RPMI7951 (cell line): ENCODE measurements at places on chromosomes 12 and 14. TPM values are rescaled to one million over a fixed set of nuclear protein-coding genes. Genes with fewer than 3 reads are reported as not detected.
A peak's percentile ranks its signal among the peaks of the same experiment; 100 is the strongest.

- DNase-seq = no peak
Observed at GRCh38 chr12:123960856-123961255, 11.8 kb downstream of the CCDC92 start.

DNA sequence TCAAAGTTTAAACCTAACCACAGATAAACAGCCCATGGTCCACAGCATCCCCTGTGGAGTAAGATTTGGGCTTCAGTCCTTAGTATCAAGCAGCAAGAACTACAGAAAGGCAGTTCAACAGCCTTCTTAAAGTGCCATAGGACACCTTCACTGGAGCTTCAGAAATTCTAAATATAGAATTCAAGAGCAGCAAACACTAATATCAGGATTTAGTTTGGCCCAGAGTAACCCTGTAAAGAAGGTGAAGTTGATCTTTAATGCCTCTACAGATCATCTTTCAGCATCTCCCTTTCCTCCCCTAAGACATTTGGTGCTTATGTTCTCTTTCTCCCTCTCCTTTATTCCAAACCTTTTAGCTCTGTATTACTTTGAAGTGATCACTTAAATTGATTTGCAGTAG, 59.5 kb upstream of the ARHGAP5 start:
- DNase-seq = no peak

GRCh38 chr12:44592626-44593025, 283.5 kb downstream of the NELL2 start:
- DNase-seq = no peak

GRCh38 chr14:58607131-58607951, 30.4 kb upstream of the DACT1 start:
- no peak for DNase-seq

GRCh38 chr12:64742416-64742815, 16.8 kb downstream of the GNS start:
- no peak for DNase-seq

DNA sequence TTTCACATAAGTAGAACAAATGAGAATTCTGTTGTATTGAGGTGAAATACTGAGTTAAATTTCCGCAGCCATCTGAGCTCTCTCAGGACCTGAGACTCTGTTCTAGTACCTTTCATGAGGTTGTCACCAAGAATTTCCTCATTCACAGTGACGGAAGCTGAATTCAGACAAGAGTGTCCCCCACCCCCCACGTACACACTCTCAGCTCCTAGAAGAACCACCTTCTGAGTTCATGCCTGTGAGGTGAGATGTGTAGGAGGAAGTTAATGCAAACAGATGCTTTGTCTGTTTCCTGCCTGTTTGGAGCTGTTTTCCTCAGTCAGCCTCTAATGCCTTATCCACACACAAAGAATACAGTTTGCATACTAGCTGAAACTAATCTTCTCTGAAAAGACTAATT, 18.2 kb downstream of the BICDL1 start:
- no peak for DNase-seq

DNA sequence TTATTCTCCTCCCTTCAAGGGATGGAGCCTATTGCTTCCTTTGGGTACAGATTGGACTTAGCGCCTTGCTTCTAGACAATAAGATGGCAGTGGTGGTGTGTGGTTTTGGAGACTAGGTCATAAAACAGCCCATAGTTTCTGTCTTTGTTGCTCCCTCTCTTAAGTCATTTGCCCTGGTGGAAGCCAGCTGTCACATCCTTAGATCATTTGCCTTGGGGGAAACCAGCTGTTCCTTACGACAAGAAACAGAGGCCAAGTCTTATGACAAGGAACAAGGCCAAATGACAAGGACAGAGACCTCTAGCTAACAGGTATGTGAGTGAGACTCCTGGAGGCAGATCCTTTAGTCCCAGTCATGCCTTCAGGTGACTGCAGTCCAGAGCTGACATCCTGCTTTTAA, 9.2 kb upstream of the PALS1 start:
- peak; percentile 25 for DNase-seq

DNA sequence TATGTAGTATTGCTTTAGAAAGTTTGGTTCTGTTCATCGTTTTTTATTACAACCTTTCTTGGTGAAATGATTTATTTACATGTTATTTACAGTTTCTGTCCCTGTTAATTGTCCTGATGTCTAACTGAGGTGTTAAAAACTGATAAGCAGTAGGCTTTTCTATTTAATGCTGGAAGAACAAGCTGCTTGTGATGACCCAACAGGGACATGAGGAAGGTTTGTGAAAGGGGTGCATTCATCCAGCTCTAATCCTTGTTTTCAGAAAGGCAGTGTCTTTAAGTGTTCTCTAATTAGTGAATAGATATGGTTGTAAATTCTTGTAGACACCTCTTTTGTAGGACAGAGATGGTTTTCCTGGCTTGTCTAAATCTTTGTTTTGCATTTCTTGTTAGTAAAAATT, 191.4 kb downstream of the FOXA1 start:
- DNase-seq = no peak

DNA sequence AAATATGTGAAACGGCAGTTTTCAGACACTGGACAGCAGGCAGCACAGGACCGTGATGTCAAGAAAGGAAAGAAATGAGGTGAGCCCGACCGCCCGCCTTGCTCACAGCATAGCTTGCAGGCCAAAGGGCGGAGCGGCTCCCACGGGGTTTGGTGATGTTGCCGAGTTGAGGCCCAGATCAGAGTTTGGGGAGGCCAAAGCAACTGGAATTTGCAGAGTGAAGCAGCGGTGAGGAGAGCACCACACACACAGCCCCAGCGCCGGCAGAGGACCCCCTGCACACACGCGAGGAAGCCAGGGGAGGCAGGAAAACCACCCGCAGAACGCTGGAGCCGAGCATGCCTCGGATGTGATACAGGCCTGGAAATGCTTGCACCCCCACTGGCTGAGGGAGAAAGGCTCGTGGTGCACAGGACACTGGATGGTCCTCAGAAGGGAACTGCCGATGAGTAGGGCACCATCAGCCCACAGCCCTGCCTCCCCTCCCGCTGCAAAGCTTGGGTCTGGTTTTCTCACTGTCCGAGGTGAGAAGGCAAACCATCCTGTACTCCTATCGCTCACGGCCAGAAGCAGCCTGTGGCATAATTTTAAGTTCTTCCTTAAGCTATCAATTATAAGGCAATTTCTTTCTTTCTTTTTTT, 25.7 kb upstream of the PLD4 start:
- no peak for DNase-seq

DNA sequence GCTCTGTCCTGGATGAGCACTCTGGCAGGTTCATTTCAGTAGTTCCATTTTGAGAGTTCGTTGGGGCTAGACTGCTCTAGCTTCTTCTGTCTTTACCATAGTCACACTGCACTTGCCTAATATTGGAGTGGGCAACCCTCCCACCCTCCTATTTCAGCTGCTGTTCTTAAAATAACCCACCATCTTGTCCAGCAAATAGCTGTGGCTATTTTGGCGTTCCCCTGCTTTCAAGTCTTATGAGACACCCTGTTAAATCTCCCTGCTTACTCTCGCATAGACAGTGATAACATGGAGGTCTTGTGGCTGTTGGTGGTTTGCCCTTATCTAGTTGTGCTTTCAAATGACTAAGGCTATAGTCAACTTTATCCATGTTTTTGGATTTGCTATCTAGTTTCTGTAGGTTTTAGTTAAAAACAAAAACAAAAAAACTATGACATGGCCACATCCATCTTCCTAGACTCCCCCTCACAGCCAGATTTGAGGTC, 65.5 kb downstream of the LRP6 start:
- no peak for DNase-seq

DNA sequence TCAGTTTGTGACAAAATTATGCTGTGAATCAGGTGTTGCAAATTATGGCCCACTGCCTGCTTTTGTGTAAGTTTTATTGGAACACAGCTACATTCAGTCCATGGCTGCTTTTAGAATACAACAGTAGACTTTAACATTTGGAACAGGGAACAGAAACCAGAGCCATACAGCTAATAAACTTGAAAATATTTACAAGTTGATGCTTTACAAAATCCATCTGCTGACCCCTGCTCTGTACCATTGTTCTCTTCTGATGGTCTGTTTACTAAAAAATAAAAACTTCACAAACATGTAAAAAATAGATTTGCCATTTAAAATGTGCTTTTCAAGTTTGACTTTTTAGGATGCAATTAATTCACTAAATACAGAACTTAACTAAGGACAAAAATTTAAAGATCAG, 20.8 kb downstream of the PSMA3 start:
- no peak for DNase-seq

- no peak for DNase-seq
Observed at GRCh38 chr12:62448436-62448835, 18.2 kb upstream of the MON2 start.

DNA sequence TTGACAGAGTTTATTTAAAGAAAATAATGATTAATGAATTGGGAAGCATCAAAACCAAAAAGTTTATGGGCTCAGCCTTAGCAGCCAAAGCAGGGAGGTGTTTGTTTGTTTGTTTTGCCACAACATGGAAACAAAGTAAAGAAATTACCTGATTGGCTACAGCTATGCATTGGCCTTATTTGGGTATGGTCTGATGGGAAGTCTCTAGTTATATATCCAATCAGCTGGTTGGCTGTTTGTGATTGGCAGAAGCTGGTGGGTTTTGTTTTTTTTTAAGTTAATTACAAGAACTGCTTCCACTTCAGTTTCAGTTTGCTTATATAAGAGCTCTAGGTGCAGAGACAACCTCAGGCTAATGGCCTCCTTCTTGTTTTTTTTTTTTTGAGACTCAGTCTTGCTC, 4.6 kb upstream of the LEMD3 start:
- DNase-seq = peak; percentile 21

DNA sequence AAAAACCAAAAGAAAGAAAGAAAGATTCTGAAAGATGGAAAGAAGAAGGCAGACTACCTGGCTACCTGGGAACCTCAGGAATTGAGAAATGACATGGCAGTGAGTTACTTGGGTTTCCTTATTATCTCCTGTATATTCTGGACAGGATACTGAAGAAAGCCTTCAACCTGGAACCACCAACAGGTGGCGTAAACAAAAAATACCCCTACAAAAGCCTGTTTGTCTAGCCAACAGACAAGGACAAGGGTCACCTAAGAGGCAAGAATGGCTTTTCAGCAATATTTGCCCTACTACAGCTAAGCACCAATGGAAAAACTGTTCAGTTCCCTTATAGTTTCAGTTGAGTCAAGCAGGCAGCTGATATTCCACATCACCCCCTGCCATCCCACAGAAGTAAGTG, 274.9 kb downstream of the GPHN start:
- DNase-seq = no peak

GRCh38 chr14:44981198-44981597, 19.2 kb downstream of the TOGARAM1 start:
- DNase-seq = no peak

DNA sequence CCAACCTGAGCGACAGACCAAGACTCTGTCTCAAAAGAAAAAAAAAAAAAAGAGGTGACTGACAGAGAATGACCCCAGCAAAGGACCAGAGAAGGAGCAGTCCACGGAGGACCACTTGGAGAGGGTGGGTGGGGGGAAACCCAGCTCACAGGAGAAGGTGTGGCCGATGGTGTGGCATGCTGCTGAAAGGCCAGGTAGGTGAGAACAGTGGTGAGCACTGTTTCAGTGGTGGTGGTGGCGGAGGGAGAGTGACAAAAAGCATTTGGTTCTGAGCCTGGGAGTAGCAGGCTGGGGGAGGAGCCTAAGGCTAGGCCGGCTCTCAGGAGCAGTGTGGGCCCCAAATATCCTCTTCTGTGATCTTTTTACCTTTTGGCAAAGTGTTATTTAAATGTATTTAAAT, 63.8 kb downstream of the IRF2BPL start:
- no peak for DNase-seq

DNA sequence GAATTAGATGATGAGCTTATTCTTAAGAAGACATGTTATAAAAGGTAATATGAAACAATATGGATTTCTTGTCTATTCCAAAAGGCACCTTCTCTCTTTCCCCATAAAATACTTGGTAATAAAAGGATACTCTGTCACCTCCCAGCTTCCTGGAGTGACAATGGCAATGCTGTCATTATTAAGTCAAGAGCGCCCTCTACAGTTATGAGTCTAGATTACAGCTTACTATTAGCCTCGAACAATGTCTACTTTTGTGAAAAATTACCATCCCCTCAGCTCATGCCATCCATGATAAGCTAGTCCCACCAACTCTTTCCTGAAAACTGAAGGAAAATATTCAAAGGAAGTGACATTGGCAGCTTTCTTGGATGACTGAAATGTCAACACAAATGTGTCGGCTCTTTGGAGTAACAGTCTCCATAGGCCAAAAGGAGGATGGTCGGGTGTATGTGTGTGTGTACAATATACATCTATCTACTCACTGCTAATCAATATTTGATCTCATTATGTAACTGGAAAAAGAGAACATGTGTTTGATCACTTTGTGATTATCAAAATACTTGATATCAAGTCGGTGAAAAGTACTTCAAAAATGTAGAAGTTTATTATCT, 48.7 kb upstream of the CDKN3 start:
- DNase-seq = peak; percentile 52

DNA sequence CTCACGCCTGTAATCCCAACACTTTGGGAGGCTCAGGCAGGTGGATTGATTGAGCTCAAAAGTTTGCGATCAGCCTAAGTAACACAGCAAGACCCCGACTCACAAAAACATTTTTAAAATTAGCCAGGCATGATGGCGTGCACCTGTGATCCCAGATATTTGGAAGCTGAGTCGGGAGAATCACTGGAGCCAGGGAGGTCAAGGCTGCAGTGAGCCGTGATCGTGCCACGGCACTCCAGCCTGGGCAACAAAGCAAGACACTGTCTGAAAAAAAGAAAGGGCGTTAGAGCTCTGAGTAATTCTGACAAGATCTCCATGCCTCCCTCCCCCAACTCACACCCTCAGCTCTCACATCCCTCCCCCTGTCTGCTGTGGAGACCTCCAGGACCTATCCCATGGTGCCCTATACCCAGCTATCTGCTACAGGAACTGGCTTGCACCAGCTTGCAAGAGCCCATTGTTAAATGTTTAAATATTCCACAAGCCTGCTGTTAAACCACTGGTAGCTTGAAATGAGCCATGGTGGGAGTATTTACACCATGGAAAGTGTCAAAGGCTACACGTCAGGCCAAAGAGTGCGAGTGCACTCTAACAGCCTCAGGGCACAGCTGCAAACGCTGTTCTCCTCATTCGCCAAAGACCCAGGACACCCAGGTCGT, 35.1 kb upstream of the PPP2R5C start:
- no peak for DNase-seq

GRCh38 chr12:29782871-29783772, 620 bp downstream of the TMTC1 start:
- DNase-seq = no peak

DNA sequence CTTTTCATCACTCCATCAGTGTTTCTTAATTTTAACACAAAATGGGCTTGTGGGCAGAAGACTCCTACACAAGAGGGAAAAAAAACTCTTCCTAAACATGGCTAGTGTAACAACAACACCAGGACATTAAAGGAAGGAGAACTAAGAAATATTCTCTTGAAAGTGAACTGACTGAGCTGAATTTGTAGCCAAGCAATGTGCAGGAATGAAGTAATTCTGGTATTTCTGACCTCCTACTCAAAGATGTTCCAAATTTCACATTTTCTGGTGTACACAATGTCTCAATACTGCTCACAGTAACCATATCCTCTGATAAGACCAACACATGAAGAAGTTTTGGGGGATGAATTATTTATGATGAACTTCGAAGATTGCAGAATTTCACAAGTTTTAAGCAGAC, 357.3 kb downstream of the DUSP6 start:
- DNase-seq = no peak

GRCh38 chr12:45248095-45248494, 32.2 kb downstream of the ANO6 start:
- DNase-seq = no peak

The TOX4 gene
- total RNA-seq = 13.1 and 14.4 TPM in 2 replicates

The IAPP gene
- not detected in 2 replicates for total RNA-seq

The CPNE6 gene
- not detected in 2 replicates for total RNA-seq

The NRXN3 gene
- 0.24 and 0.29 TPM in 2 replicates for total RNA-seq

The LBHD2 gene
- not detected in 2 replicates for total RNA-seq

The NTS gene
- not detected in 2 replicates for total RNA-seq

The PFKM gene
- total RNA-seq = 38.4 and 56.4 TPM in 2 replicates

The OVCH1 gene
- not detected in 2 replicates for total RNA-seq
